ENCODE measurements at places on chromosomes 12 and 14.
A peak's percentile ranks its signal among the peaks of the same experiment; 100 is the strongest.

DNA sequence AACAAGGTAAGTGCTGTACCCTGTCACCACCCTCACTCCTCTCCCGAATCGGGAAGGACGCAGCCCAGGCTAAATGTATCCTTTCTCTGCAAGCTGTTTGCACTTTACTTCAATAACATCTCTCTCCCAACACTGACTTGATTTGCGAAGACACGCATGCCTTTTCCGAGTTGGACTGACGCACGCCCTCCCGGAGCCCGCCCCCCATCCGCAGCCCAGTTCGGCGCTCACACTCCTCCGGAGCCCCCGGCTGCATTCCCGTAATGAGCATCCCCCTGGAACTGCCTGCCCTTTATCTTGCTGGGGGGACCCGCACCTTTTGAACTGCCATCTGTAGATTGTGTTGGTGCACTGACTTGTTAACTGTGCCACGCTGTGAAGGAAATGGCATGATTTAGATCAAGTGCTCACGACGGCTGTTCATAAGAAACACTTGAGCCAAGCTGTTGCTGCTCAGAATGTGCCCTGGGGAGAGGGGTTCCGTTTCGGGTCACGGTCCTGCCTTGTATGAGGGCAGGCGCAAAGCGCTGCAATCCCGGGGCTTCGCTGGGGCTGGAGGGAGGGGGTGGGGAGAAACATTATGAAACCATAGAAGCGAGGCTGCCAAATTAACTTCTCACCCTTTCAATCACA lies 176.6 kb upstream of the CDKN3 start:
- ATAC-seq = no peak

DNA sequence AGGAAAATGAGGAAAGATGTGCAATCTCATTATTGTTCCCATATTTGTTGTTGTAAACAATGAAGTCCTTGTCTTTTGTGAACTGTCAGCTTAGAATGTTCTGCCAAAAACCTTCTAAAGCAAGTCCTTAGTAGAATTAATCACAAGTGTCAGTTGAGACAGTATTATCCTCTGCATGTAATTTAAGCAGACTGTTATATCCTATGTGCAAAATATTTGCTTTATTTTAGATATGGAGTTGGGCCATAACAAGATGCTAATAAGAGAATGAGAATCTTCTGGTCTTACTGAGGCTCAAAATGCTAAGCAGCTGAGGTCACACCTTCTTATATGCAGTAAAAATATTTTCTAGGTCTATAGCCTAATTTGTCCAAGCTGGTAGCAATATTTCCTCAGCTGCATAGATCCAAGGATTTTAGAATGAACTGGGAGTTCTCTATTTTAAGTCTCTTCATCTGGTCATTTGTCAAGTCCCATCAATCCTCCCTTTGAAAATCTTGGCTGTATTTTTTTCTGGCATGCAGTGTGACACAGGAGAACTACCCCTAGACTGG lies 222.3 kb upstream of the NAV3 start:
- peak; percentile 70 for ATAC-seq

- ATAC-seq = no peak
These were observed at the start of gene GRIP1 for GRCh38 chr12:66678338-66679275. Gene GRIP1, minus strand, starts transcription at chr12:66679076. Its CDS starts 172 bp downstream, at chr12:66678904.

DNA sequence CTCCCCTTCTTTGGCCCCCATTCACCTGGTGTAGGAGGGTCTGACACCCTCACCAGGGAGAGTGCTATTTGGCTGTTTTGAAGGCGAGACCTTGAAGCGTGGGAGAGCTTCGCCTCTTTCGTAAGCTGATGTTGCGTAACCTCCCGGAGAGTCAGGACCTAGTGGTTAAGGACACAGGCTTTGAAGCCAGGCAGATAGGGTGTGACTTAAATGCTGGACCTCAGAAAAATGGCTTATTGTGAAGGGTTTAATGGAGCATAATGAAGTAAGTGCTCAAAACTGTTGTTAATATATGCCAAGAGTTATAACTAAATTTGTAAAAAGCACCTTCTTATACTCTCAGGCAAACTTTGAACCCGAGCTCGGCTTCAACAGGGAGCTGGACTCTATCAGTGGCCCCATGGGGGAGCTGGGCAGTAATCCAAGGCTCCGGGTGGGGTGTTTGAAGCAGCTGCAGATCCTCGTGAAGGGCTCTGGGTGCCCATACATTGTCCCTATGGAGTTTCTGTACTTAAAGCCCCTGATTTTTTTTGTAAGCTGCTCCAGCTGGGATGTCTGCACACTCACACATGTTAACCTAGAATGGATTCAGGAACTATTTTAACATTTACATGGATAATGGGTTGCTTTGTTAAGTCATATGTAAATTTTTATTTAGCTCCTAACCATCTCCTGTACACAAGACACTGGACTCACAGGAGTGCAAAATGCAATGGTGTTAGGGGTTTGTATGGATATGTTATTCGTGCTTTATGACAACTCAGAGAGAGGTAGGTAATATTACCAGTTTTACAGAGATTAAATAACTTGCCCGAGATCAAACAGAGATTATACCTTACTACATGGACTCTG lies 26.0 kb downstream of the PPFIBP1 start:
- ATAC-seq = peak; percentile 50

DNA sequence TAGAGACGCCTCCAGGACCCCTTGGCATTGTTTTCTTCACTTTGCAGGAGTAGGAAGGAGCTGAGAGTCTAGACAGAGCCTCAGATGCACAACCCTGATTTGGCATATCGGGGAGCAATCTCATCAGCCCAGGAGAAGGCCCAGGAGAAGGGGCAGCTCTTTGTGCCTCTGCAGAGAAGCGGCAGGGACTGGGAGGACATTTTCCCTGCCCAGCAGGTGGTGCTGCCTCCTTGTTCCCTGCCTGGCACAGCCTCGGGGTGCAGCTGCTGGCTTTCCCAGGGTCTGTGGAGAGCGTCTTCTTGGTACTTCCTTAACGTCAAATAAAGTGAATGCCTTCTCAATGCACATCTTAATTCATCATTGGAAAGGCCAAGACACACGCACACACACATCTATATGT lies 419.5 kb downstream of the TMEM121 start:
- ATAC-seq = peak; percentile 68

GRCh38 chr14:22502007-22502406 lies 87.0 kb downstream of the DAD1 start:
- ATAC-seq = no peak

DNA sequence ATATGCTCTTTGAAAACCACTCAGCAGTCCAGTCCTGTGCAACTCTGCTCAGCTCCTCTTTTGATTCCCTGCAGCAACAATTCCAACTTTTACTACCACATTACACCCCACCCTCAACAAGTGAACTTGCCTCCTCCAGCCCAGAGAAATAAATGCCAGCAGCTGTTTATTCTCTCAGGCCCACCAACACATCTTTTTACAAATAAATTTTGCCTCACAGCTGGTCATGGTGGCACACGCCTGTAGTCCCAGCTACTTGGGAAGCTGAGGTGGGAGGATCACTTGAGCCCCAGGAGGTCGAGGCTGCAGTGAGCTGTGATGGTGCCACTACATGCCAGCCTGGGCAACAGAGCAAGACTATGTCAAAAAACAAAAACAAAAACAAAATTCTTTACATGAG lies 9.8 kb downstream of the SNX6 start:
- no peak for ATAC-seq

GRCh38 chr14:99188731-99189191 lies 83.2 kb downstream of the BCL11B start:
- no peak for ATAC-seq

DNA sequence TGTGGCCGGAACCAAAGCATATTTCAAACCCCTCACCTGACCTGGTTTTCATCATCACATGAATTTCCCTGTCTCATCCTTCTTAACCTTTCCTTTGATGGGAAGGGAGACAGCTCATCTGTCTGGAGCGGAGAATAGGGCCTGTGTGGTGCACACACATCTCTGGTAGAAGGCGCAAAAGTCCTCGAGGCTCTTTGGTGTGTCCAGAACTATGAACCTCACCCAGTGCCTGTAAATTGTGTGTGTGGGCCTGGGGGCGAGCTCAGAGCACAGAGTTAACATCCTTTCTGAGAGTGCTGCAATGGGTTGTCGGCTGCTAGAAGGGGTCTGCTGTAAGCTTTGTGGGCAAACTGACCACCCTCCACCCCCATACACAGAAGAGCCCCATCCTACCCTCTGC lies 749 bp downstream of the GALNT6 start:
- no peak for ATAC-seq

GRCh38 chr14:60225265-60225664 lies 23.8 kb upstream of the PPM1A start:
- no peak for ATAC-seq

DNA sequence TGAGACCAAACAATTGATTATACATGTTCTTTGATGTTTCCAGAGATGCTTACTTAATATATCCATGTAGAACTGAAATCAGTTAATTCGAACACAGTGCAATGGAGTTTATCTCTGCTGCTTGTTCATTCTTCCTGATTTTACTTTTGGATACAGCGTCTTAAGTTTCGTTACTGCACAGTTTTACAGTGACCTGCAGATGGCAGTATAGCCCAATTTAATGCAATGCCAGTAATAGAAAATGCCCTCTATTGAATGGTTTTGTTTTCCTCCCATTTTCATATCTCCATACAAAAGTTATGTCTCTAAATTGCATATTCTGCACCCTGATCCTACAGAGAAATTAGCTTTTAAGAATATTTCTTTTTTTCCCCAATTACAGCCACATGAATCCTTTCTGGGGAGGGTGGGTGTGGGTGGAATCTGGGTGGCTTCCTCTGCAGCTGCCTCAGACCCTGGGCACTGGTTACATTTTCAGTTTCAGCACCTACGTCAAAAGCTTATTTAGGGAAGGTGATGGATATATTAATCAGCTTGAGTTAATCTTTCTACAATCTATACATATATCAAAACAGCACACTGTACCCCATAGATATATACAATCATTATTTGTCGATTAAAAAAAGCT lies 101.1 kb upstream of the DCD start:
- peak; percentile 88 for ATAC-seq

- ATAC-seq = peak; percentile 71
These were observed at the start of gene ZBTB39 for GRCh38 chr12:57005980-57006808. Gene ZBTB39, minus strand, starts transcription at chr12:57006546. Its CDS starts 1,629 bp downstream, at chr12:57004917.

GRCh38 chr12:14567351-14568162 lies at the start of gene PLBD1:
Gene PLBD1, minus strand, starts transcription at chr12:14567883. Its CDS starts 187 bp downstream, at chr12:14567696.
- ATAC-seq = peak; percentile 59

DNA sequence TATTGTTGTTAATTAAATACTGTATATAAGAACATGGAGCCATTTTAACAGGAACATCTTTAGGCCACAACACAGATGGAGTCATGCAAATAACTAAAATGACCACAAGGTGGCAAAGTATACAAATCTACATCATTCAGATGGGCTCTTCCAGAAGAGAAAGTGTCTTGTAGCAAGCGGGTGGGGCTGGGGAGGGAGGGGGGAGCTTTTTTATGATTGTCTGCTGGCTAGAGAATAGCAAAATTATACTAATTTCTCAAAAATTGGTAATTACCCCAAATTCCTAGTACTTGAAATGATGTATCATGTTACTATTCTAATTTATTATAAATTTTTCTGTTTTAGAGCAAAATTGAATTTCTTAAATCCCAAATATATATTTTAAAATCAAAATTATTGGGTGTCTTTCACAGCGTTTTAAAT lies 378.7 kb downstream of the PRKD1 start:
- peak; percentile 89 for ATAC-seq

DNA sequence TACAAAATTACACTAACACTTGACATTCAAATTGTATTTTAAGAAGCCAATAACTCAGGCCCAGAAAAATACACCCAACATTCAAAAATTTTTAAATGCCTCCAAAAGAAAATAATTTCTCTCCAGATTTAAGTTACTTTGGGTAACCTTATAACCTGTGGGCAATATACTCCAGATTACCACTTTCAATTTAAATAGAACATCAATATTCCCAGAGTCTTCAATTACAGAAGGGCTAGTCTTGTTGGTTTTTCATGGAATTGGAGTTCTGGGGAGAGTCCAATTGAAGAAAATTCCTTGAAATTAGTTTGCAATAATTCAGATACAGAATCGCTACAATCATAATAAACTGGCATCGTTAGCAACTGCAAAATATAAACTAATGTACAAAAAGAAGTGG lies 2.0 kb downstream of the PPP4R3A start:
- ATAC-seq = no peak

DNA sequence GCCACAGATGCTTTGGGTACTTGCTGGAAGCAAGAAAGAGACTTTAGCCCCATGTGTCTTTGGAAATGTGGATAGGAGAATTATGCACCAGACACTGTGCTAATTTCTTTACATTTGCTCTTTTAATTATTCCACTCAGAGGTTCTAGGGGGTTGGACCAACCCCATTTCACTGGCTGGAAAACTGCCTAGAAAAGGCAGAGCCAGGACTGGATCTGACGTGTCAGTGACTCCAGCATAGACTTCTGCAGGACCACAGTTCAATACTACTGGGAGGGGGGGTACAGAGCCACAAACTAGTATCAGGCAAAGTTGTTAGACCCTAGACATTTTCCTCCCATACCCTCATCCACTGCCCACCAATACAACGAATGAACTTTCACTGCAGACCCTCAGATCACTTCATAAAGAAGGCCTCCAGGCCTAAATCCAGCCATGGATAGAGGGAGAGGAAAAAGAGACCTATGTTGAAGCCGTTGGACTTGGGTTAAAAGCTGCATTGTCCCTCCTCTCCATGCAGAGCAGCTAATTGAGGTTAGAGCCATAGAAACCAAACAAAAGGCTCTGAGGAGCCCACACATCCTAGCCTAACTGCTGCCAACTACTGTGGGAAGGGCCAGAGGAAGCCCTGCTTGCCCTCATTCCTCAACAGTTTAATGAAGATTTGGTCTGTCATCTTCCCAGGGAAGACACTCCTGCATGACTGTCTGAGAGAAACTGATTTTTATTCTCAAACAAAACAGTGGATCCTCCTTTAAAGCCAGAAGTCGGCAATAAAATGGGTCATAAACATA lies 68.7 kb downstream of the STON2 start:
- no peak for ATAC-seq

- ATAC-seq = no peak
These were observed 197.1 kb upstream of the RASSF8 start for GRCh38 chr12:25761356-25761755.

DNA sequence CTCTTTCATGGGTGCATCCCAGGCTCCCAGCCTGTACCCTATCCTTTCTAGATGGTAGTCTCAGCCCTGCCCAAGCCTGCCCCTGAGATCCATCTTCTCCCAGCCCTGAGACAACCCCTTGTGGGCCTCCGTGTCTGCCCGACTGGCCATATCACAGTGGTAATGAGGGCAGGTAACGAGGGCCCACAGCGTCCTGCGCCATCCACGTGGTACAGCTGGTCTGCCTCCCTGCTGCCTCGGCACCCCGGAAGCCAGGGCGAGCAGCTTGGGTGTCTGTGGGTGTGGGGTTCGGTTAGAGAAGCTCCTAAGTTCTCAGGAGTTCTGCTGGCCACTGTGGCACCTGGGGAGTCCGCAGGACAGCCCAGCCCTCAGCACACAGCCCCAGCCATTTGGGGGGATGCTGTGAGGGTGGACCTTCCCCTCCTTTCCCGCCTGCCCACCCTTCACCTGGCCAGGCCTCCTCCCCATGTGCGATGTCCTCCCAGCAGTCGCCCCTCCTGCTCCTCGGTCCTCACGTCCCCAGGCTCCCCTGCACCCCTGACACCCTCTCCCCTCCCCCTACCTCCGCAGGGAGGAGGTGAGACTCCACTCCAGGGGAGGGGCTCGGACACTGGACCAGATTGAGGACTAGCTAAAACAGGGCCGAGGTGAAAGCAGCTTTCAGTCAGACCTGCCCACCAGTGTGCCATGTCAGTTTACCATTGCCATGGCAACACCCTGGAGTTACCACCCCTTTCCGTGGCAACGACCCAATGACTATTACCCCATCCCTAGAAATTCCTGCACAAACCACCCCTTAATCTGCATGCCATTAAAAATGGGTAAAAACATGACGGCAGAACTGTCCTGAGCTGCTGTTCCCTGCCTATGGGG lies 69.0 kb downstream of the KIF26A start:
- no peak for ATAC-seq

- no peak for ATAC-seq
These were observed 68.2 kb downstream of the BCAT1 start for GRCh38 chr12:24880732-24881131.

GRCh38 chr14:86788224-86788623 lies 1204.8 kb downstream of the GALC start:
- ATAC-seq = peak; percentile 30
